ENCODE measurements at places on chromosomes 16 and 17.
A peak's percentile ranks its signal among the peaks of the same experiment; 100 is the strongest.

DNA sequence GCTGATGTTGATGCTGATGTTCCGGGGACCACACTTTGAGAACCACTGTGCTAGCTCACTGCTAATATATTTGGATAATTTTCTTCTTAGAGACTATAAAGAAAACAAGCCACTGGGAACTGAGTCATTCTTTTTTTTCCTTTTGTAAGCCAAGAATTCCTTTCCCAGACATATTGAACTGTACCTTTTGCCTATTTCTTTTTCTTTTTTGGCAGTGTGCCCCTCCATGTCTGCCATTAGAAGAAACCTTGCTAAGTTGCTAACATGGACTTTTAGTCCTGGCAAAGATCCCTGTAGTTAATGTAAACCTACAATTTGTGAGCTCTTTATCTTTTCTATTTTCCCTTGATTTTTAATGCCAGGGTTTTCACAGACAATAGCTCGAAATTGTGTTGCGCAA is 17.3 kb upstream of the ERCC4 start:
- DNase-seq, result no peak

GRCh38 chr16:72164691-72165090 is 7.3 kb downstream of the PMFBP1 start:
- no peak for DNase-seq

DNA sequence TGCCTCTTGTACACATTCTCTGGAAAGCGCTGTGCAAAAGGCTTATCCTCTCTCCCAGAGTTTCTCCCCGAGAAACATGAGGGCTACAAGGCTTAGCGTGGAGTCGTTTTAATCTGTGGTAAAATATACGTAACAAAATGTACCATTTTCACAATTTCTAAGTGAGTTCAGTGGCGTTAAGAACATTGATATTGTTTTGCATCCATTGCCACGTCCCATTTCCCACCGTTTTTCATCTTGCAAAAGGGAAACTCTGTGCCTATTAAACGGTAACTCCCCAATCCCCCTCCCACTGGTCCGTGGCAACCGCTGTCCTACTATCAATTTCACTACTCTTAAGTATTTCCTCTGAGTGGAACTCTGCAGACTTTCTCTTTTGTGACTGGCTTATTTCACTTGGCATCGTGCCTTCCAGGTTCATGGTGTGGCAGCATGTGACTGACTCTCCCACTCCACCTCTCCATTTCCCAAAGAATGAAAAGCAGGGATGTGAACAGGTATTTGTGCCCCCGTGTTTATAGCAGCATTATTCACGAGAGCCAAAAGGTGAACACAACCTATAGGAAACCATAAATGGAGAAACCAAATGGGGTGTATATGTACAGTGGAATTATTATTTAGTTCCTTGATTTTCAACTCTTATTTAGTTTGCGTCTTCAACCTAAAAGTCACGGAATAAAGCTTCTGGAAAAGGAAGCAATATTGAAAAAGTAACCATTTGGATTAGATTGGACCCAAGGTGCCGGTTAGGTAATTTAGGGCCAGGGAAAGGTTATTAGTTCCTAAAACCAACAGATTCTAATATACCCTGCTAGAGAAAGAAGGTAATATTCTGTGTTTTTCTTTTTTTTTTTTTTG is 1.1 kb upstream of the USP32 start:
- peak; percentile 17 for DNase-seq

- no peak for DNase-seq
These were observed 418.7 kb downstream of the KCNJ2 start for GRCh38 chr17:70588003-70588402.

- DNase-seq, result no peak
These were observed 41.9 kb downstream of the TMEM11 start for GRCh38 chr17:21171970-21172510.

- no peak for DNase-seq
These were observed 112.2 kb downstream of the ZNF18 start for GRCh38 chr17:11885051-11885450.

- DNase-seq, result no peak
These were observed 6.4 kb upstream of the MTSS2 start for GRCh38 chr16:70692130-70692872.

DNA sequence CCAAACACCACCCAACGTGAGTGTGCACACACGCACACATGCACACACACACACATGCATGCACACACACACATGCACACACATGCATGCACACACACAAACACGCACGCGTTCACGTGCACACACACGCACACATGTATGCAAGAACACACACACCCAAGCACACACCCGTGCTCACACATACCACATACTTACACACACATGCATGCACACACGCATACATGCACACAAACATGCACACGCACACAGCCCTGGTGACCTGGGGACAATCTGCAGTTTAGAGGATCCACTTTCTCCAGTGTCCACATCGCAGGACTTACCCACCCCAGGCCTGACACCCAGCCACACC is 6.2 kb downstream of the USH1G start:
- no peak for DNase-seq

GRCh38 chr17:78665952-78666920 is 89.0 kb upstream of the DNAH17 start:
- DNase-seq, result peak; percentile 12

DNA sequence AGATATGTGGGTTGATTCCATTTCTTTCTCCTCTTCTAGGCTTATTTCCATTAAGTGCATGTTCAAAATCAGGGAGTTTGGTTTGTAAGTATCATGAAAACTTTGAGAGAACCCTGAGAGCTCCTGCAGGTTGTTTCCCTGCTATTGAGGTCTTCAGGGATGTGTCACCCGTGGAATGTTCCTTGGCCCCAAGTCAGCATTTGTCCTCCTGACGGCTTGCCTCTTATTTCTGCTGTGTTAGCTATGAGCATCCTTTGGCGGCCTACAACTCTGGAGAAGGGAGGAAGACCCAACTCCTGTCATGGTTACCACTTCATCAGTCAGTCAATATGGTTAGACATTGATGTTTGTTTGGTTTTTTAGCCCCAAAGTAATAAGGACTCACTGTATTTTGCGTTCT is 180.8 kb downstream of the FTO start:
- no peak for DNase-seq
